Lung microvascular endothelial cell (primary cell): ENCODE measurements at places on chromosomes 2 and 18. TPM values are rescaled to one million over a fixed set of nuclear protein-coding genes. Genes with fewer than 3 reads are reported as not detected.

PSTPIP2 gene
- total RNA-seq = 0.20 and 1.1 TPM in 2 replicates

GKN1 gene
- total RNA-seq = not detected in 2 replicates

MAB21L4 gene
- not detected in 2 replicates for total RNA-seq

KLHL14 gene
- total RNA-seq = 0.44 and 1.6 TPM in 2 replicates

DYNAP gene
- total RNA-seq = not detected in 2 replicates

ALPG gene
- total RNA-seq = not detected in 2 replicates

DNA sequence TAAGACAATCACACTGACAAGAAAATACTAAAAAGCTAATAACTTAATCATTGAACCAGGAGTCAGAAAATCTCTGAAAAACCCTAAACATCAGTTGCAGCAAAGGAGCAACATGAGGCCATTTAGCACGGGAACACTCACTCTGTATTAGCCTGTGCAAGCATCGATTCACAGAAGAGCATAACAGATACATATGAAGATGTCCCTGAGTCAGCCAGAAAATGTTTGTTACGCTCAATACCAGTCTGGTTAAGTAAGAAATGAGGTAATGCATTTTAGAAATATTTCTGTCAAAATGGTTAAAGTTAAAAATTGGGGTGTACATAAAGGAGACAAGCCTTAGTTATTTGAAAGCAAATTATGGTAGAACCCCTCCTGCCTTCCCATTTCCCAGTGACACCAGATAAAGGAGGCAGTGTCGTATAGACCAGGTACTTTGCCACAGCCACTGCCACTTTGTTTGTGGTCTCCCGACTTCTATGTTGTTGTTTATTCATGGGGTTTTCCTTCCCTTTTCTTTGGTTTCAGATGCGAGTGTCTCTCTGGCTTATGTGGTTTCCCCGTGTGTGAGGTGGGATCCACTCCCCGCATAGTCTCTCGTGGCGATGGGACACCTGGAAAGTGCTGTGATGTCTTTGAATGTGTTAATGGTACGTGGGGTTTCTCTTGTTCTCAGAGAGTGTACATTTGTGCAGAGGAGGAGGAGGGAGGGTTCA is 108.6 kb downstream of the CRIM1 start:
- no peak for DNase-seq

DNA sequence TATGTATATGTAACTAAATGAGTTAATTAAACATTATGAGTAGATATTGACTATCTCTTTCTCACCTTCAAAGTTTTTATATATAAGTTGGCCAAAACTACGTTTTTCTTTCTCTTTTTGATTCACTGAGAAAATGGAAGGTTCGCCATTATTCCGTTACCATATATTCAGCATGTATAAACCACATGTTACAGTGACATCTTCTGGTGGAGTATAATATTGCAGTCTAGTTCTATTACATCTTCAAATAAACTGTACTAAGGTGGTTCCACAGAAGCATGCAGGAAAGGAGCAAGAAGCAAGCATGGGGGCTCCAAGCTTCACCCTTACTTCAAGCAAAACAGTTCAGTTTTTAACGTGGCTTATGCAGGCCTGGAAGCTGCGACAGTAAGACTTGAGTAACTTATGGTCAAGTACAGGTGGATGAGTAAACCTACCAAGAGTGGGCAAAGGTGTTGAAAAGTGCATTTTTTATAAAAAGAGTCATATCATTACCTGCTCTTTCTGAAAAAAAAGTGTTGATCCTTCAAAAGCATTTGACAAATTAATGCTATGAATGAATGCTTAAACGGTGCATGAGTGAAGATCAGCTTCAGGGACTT is 129.8 kb upstream of the RAB6C start:
- DNase-seq = peak; percentile 83

DNA sequence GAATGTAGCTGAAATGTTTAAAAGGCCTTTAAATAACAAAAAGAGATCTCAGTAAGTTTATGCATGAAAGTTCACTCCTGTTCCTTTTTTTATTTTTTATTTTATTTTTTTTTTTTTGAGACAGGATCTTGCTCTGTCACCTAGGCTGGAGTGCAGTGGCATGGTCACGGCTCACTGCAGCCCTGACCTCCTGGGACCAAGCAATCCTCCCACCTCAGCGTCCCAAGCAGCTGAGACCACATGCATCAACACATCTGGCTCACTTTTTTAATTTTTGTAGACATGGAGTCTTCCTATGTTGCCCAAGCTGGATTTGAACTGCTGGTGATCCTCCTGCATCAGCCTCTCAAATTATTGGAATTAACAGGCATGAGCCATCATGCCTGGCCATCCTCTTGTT is 84.3 kb downstream of the KANSL1L start:
- DNase-seq = no peak

DNA sequence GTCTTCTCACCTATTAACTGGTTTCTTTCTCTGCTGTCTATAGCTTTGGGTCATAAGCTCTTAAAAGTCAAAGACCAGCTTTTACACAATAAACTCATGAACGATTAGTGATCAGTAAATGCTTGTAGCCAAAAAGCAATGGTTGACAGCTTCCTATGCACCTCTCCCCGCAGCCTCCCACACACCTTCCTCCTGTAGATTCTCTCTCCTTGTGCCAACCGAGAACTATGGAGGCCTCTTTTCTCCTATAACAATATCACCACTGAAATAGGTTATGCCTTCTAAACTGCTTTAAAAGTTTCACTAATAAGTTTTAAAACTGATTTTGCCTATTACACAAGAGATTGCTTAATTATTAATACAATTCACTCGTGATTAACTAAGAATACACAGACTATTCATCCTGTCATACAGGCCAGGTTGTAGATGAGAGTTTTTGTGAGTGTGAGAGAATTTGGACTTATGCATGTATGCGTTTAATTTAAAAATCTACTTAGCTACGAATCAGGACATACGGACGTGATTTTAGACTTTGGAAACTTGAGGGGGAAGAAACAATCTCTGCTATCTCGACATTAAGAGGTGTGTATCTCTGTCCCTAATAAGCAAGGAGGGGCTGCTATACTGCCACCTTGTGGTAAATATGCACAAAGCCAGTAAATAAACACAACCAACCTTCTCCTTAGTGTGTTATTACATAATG is 229.1 kb upstream of the RBBP8 start:
- peak; percentile 63 for DNase-seq

GRCh38 chr2:196170213-196170605 is 1.2 kb downstream of the STK17B start:
- peak; percentile 71 for DNase-seq

DNA sequence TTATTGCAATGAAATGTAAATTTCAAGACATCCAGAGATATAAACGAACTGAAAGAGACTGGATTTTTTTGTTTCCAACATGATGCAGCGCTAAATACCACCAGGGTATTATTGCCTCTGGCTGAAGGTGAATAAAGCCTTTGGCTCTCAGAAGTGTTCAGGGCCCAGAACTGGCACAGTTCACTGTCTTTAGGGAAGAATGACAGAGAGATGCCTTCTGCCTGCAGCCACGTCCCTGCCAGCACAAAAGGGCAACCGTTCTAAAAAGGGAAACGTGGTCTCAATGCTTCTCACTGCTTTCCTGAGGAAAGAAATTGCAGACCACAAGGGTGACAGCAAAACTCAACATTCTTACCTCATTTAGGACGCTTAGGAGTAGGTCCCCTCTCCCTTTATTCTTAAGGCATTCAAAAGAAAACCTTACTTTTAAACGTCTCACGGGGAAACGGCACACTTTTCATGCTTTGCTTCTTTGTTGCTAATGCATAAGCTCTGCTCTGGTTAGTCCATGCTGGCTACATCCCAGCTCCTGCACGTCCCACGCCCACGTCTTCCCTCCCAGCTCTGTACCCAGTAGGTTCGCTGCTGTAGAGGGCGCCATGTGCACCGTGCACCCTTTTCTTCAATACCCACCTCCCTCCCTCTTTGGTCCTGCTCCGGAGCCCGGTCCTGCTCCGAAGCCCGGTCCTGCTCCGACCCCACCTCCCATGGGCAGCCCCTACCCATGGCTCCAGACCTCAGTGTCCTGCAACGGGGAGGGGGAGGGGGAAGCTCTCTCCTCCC is 171.0 kb downstream of the HRH4 start:
- no peak for DNase-seq

DNA sequence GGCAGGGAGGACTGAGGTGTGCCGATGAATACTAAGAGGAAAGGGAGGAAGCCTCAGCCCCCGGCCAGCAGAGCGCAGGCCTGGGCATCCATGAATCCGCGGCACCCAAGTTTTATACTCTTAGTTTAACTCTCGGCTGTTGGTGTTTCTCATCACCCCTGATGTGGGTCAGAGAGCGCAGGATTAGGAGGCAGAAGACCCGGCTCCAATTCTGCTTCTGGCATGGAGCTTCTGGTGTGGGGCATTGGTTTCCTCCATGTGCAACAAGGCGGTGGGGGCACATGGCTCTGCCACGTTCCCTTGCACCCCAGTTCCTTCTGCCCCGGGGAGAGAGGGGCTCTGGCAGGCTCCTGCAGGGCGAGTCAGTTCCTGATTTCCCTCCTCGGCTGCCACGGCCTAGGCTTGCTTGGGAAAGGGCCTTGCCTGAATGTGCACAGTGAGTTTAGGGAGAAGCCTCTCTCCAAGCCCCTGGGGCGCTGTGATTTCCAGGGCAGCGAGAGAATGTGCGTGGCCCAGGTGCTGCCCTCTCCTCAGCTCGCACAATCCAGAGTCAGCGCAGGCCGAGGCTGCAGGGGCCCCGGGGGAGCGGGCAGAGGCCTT is 36.2 kb upstream of the DNMT3A start:
- no peak for DNase-seq

DNA sequence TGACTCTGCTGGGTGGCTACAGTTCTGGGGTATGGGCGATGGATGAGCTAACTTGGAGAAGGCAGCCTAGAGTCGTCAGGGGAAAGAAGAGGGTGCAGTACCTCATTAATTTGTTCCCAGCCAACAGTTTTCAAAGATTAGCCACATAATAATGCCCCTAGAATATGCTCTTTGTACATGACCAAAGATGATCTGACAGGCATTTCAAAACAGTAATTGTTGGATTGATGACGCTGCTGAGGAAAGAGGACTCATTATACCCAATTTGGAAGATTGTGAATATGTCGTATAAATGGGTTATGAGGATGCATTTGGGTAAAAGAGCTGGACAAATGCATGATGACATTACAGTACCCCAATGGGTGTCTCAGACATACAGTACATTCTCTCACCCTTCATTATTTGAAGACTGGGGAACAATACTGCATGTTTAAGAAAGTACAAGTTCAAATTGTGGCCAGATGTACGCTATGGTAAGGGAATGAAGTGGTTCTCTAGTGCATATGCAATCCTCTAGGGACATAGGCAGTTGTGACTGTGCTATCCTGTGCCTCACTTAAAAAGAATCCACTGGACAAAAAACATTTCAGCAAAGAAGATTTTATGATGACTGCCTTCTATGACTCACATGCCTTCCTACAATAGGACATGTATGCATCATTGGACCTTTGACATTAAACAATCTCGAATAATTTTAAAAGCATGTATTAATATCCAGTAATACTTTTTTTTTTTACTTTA is 233.2 kb downstream of the CNTNAP5 start:
- DNase-seq = no peak

- DNase-seq = no peak
Observed at GRCh38 chr2:214695789-214696188, 113.7 kb downstream of the BARD1 start.

GRCh38 chr2:238101891-238102841 is 2.0 kb downstream of the ESPNL start:
- DNase-seq = no peak

DNA sequence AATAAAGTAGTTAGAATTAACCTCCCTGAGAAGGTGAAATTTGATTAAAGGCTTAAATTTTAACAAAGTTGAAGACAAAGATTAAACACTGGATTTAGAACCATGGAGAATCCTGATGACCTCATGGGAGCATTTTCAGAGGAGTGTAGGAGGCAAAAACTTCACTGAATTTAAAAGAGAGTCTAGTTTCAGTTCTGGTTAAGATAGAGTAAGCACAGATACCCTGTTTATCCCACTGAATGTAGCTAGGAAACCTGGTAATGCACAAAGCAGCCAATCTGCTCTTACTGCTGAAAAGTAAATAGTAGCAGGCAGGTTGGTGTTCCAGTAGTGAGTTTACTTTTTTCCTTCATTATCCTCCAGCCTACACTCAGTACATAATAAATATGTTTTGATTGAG is 654.9 kb upstream of the SYT4 start:
- DNase-seq = no peak

DNA sequence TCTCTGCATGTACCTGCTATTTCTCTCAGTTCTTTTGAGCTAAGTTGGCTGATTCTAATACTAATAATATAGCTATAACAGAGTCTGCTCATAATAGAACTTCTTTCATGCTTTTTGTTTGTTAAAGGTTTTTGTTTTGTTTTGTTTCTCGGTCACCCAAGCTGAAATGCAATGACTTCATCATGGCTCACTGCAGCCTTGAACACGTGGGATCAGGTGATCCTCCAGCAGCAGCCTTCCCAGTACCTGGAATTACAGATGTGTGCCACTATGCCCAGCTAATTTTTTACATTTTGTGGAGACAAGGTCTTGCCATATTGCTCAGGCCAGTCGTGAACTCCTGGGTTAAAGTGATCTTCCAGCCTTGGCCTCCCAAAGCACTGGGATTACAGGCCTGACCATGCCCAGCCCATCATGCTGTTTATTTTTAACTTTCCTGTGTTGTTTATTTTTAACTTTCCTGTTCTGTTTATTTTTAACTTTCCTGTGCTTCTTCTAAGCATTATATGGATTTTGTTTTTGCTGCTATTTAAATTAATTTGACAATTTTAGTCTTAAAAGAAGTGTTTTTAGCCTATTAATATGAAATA is 763.8 kb upstream of the CDH7 start:
- DNase-seq = no peak

DNA sequence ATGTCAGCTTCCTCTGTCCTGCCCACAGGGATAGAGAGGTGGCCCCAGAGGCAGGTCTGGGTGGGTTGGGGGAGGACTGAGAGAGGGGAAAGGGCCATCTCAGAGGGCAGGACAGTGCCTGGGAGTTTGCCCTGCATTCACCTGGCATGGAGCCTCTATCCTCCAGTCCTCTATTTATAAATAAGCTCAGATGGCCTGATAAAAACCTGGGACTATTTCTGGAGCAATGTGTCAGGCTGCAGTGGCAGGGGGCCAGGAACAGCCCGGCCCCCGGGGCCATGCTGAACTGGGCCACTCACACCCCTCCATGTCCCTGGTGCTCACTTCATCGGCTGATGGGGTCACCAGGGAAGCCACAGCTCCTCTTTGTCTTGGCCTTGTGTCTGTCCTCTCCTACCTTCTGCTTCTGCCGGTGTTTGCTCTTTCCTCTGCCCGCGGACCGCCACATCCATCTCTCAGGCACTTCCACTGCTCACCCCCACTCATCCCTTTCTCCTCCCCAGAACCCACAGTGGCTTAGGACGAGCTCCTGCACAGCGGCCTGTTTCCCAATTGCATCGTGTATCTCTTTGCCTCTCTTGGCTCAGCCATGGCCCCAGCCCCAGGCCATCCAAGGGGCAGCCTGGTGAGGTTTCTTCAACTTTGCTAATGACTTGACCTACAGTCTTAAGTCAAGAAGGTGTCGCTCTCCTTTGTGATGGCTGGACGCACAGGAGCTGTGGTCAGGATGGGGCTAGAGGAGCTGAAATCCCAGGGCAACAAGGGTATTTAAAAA is 38.8 kb downstream of the SCTR start:
- DNase-seq = no peak
